Large intestine (tissue), 12 donors: ENCODE measurements at places on chromosomes 3 and 15. TPM values are rescaled to one million over a fixed set of nuclear protein-coding genes. Genes with fewer than 3 reads are reported as not detected.

The STXBP5L gene
- 0.84 TPM for polyA plus RNA-seq

The LXN gene
- polyA plus RNA-seq = 45.7 TPM

The KNG1 gene
- polyA plus RNA-seq = 5.1 TPM

- H3K27ac ChIP-seq = no peak overlapping the region
- H3K27me3 ChIP-seq = no peaks in the 10 kb centered on the region
- no peak overlapping the region for H3K4me3 ChIP-seq
- no peak for DNase-seq
These were observed 214.5 kb upstream of the HES1 start for GRCh38 chr3:193921465-193921864.

DNA sequence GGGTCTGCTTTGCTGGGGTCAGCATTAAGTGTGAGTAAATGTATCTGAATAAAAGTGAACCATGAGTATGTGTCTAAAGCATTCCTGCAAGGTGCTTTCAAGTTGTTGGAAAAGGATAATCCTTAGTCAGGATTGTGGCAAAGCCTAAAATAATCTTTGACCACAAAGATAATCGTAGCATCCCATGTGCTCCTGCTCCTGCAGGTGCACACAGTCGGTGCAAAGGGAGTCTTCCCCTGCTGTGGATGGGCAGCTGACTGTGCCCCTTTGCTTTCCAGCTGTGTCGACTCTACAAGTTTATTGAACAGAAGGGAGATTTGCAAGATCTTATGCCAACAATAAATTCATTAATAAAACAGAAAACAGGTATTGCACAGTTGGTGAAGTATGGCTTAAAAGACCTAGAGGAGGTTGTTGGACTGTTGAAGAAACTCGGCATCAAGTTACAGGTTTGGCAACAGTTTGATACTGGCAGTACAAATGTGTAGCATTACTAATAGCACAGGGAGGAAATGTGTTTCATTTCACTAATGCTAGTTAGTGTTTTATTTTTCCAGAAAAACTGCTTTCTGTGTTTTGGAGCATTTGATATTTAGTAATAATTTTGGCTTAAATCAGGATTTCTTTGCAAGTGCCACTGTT lies 22.6 kb downstream of the SRP14 start:
- no peak for DNase-seq

GRCh38 chr15:74322558-74323180 lies 44.8 kb downstream of the CYP11A1 start:
- peaks cover 12% of the 10 kb centered on the region for H3K4me1 ChIP-seq
- no peak for DNase-seq
- no peak overlapping the region for H3K27ac ChIP-seq
- H3K36me3 ChIP-seq = no peaks in the 10 kb centered on the region

- no peak overlapping the region for H3K27ac ChIP-seq
- peaks cover 8% of the 10 kb centered on the region for H3K4me1 ChIP-seq
- H3K36me3 ChIP-seq = no peaks in the 10 kb centered on the region
- no peak overlapping the region for H3K4me3 ChIP-seq
- DNase-seq = no peak
These were observed 1.6 kb upstream of the INTS14 start for GRCh38 chr15:65612616-65612946.

DNA sequence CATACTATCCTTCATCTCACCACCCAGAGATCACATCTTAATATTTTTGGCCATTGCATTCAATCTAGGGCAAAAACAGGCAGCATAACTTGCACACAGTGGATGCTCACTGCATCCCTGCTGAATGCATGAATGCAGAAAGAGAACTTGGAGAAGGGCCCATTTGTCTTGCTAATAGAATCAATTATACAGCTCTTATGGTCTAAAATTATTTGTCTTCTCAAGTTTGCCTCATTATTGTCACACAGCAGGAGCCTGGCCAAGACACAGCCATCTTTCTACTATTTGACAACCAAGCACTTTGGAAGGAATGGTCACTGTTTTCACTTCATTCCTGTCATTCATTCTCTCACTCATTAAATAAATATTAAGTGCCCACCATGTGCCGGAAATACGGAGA lies 1.2 kb upstream of the ARHGEF26 start:
- H3K36me3 ChIP-seq = no peaks in the 10 kb centered on the region
- H3K27me3 ChIP-seq = peaks cover 2% of the 10 kb centered on the region
- H3K27ac ChIP-seq = no peak overlapping the region
- DNase-seq = no peak
- H3K4me3 ChIP-seq = no peak overlapping the region

- H3K4me1 ChIP-seq = peaks cover 41% of the 10 kb centered on the region
- H3K4me3 ChIP-seq = no peak overlapping the region
- DNase-seq = peak; percentile 57
- H3K36me3 ChIP-seq = peaks cover 35% of the 10 kb centered on the region
These were observed 53.0 kb downstream of the CDCP1 start for GRCh38 chr3:45093176-45093575.

DNA sequence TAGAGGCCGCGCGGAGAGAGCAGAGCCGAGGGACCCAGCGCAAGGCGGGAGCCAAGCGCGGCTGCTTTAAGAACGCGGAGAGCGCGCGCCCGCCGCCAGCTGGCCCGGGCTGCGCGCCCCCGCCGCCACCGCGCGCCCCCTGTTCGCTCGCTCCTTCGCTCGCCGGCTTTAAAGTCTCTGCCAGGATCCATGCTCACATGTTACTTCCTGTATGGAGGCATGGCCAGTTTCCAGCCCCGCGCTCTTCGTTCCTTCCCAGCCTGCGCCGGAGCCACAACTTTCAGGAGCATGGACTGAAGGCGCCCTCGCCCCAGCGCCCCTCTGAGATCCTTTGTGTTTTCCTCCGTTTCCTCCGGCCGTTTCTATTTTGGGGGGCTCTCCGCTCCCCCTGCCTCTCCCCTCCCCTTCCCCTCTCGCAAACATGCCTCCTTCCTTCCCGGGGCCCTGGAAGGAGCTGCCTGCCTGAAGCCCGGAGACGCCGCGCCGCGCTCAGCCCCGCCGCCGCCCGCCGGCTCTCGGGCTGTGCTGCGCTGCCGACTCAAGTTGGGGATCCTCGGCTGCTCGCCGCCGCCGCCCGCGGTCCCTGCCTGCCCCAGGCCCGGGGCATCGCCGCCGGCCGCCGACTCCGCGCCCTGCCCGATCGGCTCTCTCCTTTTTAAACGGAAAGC lies at the start of gene PTPRG:
PTPRG (plus strand) TSS at position 198 of the 668 bp plus-strand sequence. CDS start 717 bp downstream, outside the sequence.
- peak within 1 kb of the TSS; percentile 71 for H3K4me3 ChIP-seq
- H3K27me3 ChIP-seq = no peaks in the 10 kb centered on the region
- H3K36me3 ChIP-seq = no peaks in the 10 kb centered on the region
- peak; percentile 96 for DNase-seq
